ENCODE measurements at places on chromosomes 13 and 19.

DNA sequence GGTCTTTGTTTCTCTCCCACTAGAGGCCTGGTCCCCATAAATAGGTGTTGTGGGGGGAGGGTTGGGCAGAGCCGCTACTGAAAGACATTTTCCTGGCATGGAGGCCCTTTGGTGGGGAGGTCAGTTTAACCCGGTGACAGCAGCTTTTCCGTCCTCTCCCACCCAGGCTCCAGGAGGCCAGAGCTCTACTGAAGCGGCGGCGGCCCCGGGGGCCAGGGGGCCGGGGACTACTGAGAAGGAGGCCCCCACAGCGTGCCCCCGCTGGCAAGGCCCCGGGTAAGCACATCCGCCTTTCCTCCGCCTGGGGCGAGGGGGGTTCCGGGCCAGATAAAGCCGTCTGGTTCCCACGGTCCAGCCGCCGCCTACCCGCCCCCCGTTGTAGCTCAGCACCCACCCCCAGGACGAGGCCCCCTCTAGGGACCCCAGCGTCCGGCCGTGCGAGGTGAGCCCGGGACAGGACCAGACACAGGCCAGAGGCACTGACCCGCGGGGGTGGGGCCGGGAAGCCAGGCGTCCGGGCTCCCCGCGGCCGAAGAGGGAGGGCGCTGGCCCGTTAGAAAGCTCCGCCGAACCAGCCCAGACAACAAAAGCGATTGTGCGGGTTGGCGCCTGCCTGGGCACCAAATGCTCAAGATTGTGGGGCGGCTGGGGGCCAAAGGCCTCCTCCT lies 1.1 kb upstream of the LTBP4 start:
- no peak for DNase-seq

DNA sequence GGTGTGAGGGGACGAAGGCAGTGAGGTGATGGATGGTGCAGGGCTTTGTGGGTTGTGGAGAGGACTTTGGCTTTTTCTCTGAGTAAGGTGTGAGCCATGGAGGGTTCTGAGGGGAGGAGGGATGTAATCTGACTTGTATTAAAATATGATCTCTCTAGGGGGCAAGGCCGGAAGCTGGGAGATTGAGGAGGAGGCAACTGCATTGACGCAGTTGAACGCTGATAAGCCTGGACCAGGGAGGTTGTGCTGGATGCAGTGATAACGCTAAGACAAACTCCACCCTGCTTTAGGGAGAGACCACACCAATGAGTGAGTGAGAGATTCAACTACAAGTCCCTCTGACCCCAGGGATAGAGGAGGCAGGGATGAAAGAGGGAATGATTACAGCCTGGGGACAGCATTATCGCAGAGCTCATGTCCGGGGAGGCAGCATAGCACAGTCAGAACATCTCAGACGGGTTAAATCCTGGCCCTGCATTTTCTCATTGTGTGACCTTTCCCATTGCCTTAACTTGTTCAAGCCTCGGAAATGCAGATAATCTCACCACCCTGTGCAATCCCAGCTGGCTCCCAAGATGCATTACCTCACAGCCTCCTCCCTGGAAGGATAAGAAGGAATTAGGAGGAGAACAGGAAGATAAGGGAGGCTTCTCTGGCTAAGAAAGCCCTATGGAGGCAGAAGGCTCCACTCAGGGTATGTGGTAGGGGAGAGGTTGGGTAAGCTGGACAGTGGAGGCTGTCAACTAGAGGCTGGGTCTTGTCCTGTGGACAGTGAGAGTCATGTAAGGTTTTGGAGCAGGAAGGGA lies 124.2 kb downstream of the CACNA1A start:
- DNase-seq, result no peak

DNA sequence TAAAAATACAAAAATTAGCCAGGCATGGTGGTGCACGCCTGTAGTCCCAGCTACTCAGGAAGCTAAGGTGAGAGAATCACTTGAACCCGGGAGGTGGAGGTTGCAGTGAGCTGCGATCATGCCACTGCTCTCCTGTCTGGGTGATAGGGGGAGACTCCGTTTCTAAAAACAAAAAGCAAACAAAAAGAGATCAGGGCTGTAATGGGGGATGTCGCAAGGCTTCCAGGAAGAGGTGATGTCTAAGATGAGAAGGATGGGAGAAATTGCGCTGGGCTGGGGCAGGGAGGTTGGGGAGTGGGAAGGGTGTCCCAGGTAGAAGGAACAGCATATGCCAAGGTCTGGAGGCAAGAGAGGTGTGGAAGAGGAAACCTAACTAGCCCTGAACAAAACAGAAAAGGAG lies 36.1 kb downstream of the PTPRS start:
- no peak for DNase-seq

GRCh38 chr13:50539791-50540530 lies 303.5 kb downstream of the DLEU7 start:
- no peak for DNase-seq

GRCh38 chr19:54684527-54684926 lies 21.7 kb downstream of the LILRB4 start:
- DNase-seq, result no peak

DNA sequence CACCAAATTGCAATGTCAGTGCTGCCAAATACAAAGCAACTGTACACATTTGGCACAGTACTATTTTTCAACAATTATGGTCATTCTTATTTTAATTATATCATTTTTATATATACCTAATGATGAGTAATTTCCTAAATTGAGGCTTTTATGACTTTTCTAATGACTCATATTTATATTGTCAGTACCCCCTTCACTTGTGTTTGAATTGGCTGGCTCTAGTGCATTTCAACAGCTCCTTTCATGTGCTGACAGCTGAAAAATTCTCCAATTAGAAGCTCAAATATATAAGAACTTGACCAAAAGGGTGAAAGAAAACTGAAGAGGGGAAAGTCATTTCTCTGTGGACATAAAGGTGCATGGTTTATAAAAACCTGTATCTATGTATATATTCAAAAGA lies 263.3 kb downstream of the SLITRK1 start:
- DNase-seq, result no peak
